Hematopoietic multipotent progenitor cell treated with erythropoietin and hydrocortisone succinate and interleukin-3 and kit ligand, for 17 days (in vitro differentiated cells): ENCODE measurements at places on chromosomes 5 and 9.

DNA sequence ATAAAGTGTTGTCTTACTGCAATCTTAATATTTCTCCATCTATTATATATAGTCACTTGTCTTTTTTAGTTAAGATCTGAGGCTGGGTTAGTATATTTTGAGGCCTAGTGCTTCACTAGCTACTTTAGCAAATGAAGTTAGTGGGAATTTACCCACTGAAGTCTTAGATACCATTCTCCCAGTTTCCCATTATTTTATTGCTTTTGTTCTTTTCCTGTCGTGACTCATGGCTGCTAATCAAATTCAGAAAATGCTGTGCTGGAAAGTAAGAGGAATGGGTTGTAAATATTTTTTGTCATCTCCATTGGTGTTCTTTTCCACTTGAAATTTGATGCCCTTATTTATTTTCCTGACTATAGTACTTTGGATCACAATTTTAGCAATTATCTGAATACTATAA lies 14.2 kb downstream of the TCERG1 start:
- no peak for DNase-seq

DNA sequence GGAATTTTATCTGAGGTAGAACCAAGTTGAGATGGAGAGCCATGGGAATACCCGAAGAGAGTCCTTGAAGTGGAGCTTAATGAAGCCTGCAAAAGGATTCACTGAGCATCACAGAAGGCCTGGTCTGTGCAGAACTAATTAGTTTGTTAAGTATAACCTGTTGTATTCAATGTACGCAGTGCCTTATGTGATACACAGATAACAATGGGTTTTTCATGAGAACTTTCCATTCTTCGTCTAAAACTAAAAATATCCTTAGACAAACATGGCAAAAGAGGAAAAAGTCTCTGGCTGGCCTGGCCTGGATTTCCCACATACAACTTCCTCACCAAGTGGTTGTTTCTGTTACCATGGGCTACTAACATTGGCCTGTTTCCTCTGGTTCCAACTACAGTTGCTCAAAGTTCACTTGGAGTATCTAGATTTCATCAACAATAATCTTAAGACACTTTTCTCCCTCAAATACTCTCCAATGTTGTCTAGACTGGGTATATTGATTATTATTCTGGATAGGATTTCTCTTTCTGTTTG lies 237.6 kb upstream of the ZNF462 start:
- DNase-seq = no peak

DNA sequence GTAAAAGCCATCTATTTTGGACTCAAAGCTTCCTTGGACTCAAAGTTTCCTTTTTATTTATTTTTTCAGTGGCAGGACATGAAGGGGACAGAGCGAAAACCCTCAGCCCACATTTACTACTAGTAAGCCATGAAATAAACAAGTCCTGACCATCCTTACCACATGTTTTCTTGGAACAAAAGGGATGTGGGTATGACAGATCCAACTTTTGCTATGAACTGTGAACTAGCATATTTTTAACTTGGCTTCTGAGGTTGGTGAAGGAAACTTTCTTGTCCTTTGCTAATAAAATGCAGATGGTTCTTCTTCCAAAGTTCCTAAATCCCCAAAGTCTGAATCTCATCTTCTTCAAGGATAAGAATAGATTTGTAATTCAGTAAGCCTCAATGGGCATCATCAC lies 122.7 kb upstream of the TNC start:
- DNase-seq = no peak

DNA sequence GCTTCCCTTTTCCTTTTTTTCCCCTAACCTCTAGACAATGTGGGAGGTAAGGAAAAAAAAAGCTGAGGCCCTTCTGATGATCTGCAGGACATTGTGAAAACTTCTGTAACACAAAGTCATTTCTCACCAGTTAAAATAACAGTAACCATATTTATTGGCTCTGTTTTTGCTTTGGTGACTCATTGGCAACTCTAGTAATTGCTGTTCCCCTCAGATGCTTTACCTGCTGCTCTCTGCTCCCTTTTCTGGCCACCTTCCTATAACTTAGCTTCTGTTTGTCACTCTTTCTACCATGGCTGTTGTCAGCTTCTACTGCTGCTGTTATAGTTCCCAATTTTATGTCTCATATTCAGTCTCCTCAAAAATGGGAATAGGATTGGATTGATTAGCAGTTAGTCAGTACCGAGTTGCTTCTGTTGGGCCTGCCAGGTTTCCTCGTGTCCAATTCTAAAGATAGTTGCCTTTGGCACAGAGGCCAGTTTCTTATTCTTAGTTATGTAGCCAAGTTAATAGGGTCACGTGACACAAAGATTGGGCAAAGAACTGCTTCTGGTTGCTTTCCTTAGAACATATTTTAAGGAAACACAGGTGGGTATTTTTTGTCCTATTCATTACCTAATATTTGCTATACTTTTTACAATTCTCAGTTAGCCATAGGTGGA lies 16.8 kb downstream of the SCAMP1 start:
- DNase-seq = no peak

DNA sequence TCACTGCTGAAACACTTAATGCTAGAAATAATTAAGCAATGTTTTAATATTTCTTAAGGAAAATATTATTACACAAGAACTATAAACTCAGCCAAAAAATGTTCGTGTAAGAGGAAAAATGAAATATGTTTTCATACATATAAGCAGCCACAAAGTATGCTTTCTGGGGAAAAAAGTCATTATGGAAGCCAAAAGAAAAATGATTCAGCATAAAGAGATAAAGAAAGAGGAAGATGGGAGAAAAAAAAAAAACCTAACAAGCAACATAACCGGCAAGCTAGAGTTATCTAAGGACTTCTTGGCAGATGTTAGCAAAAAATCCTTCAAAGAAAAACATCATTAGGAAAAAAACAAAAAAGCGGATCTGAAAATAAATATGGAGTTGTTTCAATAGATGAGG lies 179.1 kb downstream of the MUSK start:
- DNase-seq = no peak
